ENCODE measurements at places on chromosomes 2 and 18.

GRCh38 chr2:144944546-144945220 is 424.8 kb upstream of the ZEB2 start:
- DNase-seq = no peak

- DNase-seq = no peak
Observed at GRCh38 chr18:13934676-13935075, 19.3 kb upstream of the MC2R start.

- no peak for DNase-seq
Observed at GRCh38 chr2:189015359-189015758, 41.2 kb downstream of the COL3A1 start.

- DNase-seq = no peak
Observed at GRCh38 chr18:78769502-78770105, 210.0 kb upstream of the SALL3 start.

DNA sequence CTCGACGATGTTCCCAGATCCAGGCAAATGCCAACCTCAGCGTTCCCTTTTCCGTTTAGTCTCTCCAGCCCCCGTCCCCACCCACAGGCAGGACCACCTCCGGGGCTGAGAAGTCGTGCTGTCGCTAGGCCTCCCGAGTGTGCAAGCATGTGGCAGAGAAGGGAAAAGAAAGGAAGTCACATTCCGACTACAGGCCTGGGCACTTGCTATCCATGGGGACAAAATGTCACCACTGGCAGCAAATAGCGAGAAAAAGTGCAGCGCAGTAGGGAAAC is 420 bp downstream of the PIGN start:
- peak; percentile 12 for DNase-seq

- DNase-seq = no peak
Observed at GRCh38 chr2:170690640-170691039, 24.5 kb upstream of the SP5 start.

DNA sequence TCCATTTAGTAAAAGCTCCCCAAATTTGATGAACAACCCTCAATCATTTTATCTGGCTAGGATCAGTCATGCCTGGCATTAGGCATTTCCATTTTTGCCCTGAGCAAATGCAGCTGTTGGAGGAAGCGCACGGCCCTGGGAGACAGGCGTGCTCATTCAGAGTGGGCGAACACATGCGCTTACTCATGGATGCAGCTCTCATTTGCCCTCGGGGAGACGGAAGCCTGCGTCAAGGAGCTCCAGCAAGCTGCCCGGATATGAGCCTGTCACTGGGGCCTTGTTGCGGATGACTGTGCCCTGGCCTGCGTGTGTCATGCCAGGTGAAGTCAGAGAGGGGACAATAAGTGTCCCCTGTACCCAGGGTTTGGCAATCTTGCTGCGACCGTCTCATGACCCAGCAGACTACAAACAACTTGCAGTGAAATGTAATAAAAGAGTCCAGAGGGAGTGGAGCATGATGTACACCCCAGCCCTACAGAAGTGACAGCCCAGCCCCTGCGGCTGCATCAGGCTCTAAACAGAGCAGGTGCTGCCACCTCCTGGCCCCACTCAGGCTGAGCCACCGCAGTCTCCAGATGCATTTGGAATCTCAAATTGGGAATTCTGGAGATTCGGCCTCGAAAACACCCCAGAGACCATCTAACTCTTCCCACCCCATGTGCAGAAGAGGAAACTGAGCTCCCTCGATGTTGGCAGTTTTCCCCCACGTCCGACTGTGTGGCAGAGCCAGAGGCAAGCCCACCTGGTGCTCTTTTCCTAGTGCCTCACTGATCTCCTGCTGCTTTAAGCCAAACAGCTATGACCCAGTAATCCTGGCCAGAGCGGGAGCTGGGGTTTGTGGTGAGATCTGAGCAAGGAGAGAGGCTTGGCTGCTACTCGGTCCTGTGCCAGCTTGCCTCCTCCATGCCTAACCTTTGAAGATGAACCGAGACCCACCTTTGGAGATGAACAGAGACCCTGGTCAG is 105.0 kb upstream of the ALK start:
- DNase-seq = peak; percentile 93

DNA sequence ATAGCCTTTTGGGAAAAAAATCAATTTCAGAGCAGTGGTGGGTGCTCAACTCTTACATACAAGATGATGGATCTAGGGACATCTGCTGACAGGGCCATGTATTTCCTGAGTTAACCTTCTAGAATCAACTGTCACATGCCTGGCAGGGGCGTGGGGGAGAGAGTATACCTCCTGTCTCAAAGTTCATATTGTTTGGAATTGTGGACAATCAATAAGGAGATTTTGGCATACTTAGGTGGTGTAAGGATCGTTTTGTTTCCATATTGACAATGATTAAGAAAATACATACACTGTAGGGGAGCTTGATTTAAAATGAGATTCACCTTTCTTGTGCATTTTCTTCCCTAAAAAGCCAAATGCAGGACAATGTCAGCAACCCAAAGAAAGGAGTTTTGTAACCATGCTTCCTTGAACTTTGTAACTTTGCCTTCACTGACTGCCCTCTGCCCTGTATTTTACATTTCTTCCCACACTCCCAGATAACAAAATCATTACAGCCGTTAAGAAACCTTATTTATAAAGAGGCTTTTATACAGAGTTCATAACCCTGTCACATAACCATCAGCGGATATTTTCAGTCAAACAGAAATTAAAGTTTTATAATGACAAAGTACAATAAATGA is 88.4 kb downstream of the MEP1B start:
- DNase-seq = no peak

- no peak for DNase-seq
Observed at GRCh38 chr2:217950401-217950871, 52.4 kb downstream of the TNS1 start.

DNA sequence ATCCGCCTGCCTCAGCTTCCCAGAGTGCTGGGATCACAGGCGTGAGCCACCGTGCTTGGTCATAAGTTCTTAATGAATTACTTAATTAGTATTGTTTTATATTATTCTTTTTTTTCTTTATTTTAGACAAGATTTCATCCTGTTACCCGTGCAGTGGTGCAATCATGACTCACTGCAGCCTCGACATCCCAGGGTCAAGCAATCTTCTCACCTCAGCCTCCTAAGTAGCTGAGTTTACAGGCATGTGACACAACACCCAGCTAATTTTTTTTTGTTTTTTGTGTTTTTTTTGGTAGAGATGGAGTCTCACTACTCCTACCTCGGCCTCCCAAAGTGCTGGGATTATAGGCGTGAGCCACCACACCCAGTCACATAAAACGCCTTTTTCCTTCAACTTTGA is 17.3 kb downstream of the C2orf42 start:
- no peak for DNase-seq

GRCh38 chr2:237101118-237101979 is 15.7 kb downstream of the COPS8 start:
- DNase-seq = no peak

DNA sequence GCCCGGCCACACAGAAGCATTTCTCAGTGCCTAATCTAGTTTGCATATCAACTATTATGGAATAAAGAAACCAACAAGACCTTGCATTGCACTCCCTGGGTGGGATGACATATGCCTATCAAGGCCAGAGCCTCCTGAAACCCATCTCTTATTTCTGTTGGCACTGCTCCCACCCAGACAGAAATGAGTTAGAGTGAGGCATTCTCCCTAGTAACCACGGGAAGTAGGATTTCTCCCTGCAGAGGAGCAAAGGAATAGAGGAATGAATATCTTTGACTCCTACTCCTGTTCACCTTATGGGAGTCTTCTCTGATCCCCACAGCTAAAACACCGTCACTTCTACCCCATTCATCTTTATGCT is 24.2 kb upstream of the SCYGR1 start:
- DNase-seq = no peak

DNA sequence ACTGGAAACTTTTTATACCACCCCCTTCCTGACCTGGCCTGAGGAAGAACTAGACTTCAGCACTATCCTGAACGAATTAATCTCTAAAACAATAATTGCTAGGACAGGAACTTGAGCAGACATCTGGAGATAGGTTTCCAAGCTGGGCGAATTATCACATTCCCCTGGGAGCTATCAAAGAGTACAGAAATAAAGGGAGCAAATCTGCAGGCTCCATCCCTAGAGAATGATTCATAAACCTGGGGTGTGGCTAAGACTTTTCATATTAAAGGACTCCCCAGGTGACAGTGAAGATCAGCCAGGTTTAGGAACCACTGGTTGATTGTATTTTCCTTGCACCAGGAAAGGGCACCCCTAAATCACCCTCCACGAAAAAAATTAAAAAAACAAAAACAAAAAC is 105.6 kb upstream of the NOL4 start:
- no peak for DNase-seq

DNA sequence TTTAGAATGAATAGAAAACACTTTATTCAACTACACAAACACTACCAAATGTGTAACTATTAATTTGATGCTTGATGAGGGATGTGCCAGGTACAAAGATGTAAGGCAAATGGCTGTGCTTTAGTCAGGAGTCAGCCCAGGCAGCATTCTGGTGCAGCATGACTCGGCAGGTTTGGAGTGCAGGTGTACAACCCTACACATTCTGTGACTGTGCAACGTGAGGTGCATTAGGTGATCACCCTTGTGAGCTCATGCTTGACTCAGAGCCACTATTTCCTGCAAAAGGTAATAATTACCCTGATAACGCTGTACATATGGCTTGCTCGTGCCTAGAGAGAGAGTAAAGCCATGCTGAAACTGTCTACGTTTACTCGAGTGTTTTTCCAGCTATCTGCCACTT is 288.7 kb upstream of the DSEL start:
- DNase-seq = no peak

- DNase-seq = no peak
Observed at GRCh38 chr2:155178921-155179320, 480.4 kb downstream of the KCNJ3 start.

DNA sequence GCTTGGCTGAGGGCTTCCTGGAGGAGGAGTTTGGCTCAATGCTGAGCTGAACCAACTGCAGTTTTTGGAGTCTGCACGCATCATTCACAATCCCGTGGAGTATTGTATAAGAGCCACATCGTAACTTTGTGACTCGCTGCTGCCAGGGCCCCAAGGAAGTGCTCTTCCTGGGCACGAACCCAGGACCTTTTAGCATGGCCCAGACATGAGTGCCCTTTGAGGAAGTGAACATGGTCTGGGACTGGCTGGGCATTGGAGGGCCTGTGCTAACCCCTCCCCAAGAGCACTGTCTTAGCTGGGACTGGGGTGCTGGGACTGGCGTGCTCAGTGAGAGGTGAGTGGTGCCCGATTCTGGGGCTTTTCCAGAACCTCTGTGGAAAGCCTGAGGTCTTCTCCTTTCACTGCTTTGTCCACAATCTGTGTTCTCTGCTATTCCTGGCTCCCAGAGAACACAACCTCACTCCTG is 88.6 kb downstream of the LIPG start:
- DNase-seq = no peak

DNA sequence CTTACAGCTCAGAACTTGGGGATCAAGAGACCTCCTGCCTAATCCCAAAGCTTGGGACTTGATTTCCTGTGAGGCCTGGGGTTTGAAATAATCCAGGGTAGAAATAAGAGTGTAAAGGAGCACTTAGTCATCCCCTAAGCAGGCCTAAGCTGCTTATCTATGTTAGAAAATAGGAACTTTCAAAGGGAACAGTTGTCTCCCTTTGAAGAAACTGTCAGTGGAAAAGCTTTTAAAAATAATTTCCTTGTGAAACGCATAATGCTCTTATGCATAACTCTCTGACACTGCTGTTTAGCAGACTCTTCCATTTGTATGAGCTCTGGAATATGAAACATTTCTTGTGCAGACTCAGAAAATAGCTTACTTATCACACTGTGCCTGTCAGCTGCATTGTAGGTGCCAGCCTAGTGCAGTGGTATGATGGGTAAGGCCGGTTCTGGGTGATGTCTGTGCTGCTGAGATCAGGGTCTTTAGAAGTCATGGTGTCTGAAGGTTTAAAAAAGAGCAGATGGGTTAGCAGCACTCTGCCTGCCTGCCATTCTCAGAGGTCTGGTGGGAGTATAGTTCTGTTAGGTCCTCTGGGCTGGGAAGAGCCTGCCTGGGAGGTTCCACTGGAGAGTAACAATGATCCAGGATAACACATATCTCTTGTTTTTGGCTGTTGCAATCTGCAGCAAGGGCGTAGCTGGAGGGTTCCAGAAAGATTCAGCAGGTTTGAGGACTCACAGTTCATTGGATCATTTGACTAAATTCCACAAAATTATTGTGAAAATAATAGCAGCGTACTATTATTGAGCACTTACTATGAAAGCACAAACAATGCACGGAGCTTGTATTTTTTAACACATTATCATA is 283.2 kb upstream of the MEX3C start:
- no peak for DNase-seq

- peak; percentile 22 for DNase-seq
Observed at GRCh38 chr2:177675350-177675821, 282.8 kb downstream of the AGPS start.

DNA sequence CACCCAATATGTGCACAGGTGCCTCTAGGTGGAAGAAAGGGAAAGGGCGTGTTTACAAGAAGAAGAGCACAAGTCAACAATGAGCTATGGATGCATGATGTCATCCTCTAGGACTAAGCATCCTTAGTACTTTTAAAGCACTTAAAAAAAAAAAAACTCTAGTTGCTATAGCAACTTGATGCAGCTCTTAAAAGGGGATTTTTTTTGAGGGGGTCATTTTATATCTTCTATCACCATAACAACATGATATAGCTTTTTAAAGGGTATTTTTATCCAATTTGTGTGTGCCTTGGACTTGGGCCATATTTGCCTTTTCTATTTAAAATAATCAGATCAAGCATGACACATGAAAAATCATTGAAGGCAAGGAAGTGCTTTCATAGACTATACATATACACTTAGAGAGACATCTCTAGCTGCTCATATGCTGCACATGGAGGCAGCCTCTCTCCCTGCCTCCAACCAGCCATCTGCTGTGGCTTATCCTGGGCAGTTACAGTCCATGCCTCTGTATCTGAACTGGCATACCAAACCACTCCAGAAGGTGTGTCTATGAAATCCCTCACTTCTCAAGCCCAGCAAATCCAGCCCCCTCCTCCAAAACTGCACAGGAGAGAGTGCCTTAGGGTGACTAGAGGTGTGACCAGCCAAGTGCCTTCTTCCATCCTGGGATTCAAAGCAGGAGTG is 165.4 kb downstream of the MSH2 start:
- no peak for DNase-seq

- no peak for DNase-seq
Observed at GRCh38 chr2:240472078-240472790, 36.8 kb downstream of the GPC1 start.

DNA sequence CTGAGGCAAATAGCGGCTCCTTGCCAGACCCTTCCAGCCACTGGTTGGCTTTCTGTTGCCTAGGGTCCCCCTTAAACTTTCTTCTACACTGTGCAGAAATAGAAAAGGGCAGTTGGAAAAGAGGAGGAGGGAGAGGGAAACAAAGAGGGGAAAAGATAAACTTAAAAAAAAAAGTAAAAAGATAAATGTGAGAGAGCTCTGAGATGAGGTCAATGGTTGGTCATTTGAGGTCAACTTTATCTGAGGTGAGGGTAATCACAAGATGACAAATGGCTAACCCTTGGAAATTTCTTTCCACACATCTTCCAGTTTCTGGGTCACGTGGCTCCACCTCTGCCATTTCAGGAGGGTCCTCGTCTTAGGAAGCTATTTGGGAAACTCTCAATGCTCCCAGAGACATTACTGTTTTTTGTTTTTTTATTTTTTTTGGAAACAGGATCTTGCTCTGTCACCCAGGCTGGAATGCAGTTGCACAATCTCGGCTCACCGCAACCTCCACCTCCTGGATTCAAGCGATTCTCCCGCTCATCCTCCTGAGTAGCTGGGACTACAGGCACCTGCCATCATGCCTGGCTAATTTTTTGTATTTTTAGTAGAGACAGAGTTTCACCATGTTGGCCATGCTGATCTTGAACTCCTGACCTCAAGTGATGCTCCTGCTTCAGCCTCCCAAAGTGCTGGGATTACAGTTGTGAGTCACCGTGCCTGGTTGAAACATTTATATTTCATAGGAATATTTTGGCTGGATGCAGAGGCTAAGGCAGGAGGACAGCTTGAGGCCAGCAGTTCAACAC is 199.9 kb downstream of the TGIF1 start:
- DNase-seq = no peak

Measured in posterior cingulate gyrus (tissue), 11 donors.